ENCODE measurements at places on chromosomes 1 and 21.

GRCh38 chr1:118575060-118575459 lies 390.0 kb upstream of the SPAG17 start:
- no peak for DNase-seq

GRCh38 chr1:231194843-231195516 lies 33.1 kb downstream of the TRIM67 start:
- no peak for DNase-seq

DNA sequence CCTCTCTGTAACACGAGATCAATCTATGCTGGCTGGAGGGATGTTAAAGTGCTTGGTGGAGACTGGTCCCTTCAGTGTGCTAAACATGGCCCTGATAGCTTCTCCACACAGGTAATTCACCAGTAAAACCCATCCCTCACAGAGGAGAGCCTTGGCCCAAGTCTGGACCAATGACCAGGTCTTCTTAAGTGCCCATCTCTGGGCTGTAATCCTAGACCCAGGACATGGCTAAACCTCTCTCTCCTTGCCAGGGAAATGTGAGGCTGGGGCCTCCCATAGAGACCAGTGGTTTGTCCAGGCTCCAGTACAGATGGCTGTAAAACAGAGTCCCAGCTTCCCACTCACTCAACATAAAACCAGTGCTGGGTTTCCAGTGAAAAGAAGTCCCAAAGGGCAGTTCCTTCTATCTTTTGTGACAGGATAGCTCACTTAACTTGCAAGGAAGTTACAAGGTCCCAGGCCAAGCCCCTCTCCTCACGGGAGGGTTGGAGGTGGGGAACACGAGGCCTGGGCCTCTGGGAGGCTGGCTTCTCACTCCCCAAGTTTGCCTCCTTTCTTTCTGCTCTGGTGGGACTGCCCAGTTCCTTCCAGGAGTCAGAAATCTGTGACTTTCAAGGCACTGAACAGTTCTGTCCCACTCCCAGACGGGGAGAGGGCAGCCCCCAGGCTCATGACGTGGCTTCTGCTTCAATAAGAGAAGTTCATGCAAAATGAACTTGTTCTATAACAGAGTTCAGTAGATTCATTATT lies 2.2 kb upstream of the KIF17 start:
- DNase-seq = no peak

DNA sequence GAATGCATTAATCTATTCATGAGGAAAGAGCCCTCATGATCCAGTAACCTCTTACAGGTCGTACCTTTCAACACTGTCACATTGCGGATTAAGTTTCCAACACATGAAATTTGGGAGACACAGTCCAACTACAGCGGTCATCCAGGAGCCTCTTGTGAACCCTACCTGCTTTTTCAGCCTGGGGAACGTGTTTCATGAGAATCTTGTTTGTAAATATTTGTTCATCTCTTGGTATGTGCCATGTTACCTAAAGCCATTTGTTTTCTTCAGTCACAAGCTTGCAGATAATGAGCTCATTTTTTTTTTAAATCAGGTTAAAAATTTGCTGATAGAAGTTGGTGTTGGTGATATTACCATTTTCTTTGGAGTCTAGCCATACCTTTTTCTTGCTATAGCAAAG lies 37.2 kb upstream of the PDC start:
- no peak for DNase-seq

GRCh38 chr1:93995837-93996536 lies 86.8 kb upstream of the GCLM start:
- no peak for DNase-seq

DNA sequence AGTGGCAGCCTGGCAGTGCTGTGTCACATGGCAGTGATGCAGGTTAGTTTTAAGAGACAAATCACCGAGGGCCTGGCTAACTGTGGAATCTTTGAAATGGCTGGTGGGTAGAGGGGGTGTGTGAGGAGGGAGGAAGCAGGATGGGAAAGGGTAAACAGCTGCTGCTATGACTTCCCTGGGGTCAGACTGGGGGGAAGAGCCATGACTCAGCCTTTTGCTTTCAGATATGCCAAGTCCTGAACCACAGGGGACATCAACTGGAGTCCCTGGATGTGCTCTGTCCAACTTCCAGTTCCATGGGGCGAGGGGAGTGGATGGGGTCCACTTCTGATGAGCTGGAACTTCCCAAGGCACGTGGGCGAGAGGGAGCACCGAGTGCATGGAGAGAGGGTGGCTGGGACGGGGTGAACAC lies 121.1 kb upstream of the ADAR start:
- DNase-seq = no peak

- DNase-seq = no peak
These were observed 211.5 kb downstream of the TRABD2B start for GRCh38 chr1:47785561-47786271.

DNA sequence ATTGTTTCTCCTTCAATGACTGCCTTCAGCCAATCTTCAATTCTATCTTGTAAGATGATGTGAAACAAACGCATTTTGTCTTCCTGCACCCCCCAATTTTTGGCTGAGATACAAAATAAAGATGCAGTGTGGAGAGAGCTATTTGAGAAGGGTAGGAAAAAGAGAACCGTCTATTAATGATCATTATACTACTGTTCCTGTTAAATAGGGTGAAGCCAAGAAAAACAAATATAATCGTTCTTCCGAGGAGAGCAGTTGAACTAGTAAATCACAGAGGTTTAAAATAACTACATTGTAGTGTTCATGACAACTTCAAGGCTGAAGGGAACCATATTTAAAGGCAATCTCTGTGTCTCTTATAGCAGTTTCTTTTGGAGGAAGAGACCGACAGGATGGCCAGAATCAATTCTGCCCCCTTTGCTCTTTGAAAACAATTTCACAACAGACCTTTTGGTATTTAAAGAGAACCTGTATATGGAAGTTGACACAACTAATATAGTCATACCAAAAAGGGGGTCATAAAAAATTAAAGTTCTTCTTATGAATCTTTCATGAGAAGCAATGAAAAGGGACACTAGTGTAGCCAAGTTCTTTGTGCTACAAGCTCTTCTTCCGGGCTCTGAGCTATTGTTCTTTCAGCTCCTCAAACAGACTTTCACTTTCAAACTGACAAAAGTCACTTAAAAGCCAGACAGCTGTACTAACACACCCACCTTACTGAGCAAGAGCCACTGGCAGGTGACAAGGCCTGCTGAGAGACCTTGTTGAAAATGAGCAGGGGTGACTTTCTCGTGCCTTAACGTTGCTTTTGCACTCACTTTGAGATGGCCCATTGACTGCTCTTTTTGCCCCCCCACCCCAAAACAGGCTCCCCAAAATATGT lies 30.9 kb downstream of the PROX1 start:
- DNase-seq = peak; percentile 68

DNA sequence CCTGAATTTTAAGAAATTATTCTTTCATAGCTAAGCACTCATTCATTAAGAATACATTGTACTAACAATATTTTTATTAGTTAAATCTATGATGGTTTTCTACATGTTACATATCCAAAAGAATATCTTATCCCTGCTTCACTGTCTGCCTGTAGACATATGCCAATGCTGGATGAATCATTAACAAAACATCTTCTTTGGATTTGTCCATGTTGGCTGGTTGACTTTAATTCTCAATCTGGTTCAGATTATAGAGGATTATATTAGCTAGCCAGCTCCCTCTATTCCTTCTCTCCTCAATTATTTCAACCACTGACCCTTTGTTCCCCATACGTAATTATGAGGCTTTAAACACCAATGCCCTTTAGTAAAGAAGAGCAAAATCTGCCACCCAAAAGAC lies 138.9 kb upstream of the DMRTA2 start:
- no peak for DNase-seq

GRCh38 chr1:230185076-230186001 lies 118.3 kb downstream of the GALNT2 start:
- no peak for DNase-seq

- DNase-seq = no peak
These were observed 6.0 kb downstream of the CADM3 start for GRCh38 chr1:159177272-159177907.

GRCh38 chr1:185420588-185421081 lies 103.6 kb upstream of the IVNS1ABP start:
- no peak for DNase-seq

DNA sequence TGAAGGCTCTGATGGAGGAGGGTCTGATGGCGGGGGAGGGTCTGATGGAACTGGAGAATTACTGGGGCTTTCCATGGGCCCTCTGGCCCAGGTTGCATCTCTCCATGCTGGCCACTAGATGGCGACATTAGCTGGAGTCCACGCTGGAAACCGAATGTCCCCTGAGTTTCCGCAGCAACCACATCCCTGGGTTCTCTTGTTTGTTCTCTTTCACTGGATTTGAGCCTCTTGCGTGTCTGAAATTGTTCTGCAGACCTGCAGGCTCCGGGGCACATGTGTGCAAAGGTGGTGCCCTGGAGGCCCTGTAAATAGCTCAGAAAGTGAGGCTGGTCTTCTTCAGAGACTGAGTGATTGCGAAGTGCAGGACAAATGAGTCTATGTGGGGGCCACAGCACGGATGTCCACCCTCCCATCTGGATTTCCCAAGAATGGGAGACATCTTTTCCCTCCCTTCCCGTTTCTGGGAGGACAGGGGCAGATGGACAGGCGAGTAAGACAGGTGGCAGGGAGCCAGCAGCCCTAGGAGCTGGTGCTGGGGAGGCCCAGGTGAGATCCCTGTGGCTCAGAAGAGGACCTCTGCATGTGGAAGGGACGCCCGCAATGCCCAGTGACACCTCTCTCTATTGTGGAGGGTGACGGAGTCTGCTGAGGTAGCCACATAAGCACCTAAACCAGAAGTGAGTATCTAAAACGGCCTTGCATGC lies 73.2 kb upstream of the ABCG1 start:
- peak; percentile 61 for DNase-seq

DNA sequence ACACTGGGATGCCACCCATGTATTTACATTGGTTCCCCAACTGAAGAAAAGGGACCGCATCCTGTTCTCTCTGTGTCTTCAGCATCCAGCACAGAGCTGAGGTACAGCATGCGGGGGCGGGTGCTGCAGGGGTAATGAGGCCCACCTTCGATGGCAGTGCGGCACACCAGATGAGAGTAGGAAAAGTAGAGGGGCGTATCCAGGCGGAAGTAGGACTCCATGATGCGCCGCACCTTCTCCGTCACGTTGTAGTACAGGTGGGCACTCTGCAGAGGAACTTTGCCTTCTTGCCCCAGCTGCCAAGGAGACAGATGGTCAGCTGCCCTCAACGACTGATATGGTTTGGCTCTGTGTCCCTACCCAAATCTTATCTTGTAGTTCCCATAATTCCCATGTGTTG lies 10.0 kb upstream of the CLDN19 start:
- no peak for DNase-seq

DNA sequence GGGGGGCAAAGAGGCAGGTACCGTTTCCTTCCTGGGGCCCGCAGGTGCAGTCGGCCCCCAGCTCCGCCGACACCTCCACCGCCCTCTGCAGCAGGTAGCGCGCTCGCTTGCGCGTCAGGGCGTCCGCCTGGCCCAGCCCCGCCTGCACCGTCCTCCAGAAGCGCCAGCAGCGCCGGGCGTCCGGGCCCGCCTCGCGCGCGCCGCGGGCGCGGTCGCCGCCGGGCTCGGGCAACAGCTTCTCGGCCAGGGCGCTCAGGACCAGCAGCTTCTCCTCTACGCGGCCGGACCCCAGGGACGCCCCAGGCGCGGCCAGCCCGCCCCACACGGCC lies 863 bp downstream of the TARBP1 start:
- DNase-seq = peak; percentile 22

DNA sequence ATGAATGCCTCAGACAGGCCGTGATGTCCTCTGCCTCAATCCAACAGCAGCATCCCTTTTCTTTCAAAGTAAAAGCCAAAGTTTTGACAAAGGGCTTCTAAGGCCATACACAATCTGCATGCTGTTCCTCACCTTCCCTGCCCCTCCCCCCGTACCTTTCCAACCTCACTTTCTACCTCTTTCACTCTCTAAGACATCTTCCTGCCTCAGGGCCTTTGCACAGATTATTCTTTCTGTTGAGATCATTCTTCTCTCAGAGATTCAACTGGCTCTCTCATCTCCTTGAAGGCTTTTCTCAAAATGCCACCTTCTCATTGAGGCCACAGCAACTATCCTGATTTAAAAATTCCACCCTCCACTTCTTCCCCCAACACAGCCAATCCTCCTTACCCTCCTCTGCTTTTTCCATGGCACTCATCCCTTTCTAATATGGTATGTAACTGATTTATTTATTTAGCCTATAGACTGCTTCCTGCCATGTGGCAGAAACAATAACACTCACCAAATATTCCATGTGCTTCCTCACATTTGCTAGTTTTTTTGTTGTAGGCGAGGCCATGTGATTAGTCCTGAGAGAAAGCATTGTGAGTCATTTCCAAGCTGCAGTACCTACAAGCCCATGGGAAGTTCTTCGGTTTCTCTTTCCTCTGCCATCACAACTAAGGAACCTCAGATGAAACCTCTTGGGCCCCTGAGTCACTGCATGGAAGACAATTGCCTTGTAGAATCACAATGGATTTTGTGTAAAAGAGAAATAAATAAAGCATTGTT lies 58.7 kb upstream of the GADD45A start:
- DNase-seq = no peak

DNA sequence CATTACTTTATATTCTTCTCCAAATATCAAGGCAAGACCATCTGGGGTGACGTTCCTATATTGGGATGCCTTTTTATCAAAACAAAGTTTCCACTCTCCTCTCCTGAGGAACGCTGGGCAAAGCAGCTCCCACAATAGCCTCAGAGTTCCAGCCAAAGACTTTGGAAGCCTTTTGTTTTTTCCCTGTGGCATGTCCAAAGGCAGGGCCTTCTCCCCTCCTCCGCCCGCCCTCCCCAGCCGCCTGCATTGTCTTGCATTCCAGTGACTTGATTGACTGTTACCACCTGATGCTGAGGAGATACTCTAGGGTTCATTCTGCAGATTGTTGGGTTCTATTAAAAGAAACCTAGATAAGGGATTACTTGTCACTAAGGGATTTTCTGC lies 43.5 kb downstream of the PROX1 start:
- DNase-seq = no peak

GRCh38 chr1:219189021-219189824 lies 15.5 kb downstream of the LYPLAL1 start:
- DNase-seq = no peak

GRCh38 chr1:45510972-45511527 lies 10.6 kb downstream of the PRDX1 start:
- DNase-seq = no peak

DNA sequence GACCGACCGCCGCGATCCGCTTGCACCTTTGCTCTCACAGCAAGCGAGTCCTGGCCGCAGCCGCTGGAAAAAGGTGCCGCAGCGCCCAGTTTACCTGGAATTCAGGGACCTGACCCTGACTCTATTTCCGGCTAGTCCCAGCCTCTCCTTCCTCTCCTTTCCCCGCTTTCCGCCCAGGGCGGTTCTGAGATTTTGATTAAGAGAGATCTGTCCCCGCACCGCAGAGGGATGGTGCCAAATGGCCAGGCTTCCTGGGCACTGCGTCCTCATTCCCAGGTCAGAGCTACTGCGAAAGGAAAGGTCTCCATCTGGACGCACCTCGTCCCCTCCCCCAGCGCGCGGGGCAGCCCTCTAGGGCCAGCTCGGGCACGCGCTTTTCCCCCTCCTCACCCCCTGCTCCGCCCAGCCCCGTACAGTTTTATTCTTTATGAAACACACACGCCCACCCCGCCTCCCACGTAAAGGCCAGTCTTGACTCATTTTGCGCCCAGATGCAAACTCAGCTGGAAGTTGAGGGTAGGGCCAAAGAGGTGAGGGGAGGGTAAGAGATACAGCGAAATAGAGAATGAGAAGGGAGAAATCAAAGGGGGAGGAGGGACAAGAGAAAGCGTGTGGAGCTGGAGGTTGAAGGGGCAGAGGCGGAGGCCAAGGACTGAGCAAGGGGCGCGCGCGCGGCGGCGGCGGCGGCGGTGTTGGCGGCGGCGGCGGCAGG lies 411.8 kb upstream of the ESRRG start:
- DNase-seq = peak; percentile 24

Measured in NCI-H1930 (cell line).